ENCODE measurements at places on chromosomes 2 and 18.

DNA sequence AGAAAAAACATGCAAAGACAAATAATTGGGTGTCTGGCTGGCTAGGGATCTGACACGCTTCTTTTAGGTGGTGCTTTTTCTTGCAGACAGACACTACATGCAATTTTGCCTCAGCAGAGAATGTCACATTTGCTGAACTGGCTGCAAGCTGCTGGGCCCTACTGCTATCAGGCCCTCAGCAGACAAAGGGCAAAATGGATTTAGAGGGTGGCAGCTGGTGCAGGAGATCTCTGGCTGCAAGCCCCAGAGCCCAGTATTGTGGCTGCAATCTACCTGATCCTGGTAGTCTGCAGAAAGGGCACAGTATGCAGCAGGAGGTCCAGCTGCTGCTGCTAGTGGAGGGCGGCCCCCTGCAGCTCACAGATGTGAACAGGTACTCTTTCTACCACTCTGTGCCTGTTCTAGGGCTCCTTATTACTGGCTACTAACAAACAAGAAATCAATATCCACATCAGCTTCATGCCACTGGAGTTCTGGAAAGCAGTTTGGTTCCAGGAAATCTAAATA is 796.7 kb upstream of the CELF4 start:
- DNase-seq, result no peak

DNA sequence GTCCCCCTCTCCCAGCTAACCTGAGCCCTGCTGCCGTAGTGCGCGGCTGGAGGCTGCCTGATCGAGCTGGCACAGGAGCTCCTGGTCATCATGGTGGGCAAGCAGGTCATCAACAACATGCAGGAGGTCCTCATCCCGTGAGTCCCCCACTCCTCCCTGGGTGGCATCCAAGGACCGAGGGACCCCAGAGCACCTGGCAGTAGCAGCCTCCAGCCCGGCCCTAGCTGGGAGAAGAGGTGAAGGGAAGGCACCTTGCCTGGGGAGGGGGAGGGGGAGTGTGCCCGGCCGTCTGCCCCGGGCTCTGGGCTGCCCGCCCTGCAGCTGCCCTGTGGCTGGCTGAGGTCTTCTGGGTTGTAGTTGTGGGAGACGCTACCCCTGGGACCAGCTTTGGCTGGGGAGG is 26.3 kb downstream of the ANO7 start:
- no peak for DNase-seq

DNA sequence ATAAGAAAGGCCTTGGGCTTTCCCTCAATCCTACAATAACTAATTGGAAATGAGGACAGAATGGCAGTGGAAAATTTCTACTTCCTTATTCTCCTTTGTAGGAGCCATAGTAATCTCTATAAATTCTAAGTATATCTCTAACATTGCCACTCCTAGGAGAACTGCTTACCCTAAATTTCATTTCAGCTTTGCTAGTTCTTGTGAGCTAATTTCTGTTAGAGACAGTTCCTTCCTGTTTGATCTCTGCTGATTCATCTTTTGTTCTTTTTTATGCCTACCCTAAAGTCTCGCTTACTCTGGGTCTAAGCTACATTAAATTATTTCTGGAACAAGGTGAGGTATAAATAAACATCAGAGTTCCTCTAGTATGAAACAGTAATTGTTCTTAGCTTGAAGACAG is 25.7 kb downstream of the ABHD3 start:
- no peak for DNase-seq

DNA sequence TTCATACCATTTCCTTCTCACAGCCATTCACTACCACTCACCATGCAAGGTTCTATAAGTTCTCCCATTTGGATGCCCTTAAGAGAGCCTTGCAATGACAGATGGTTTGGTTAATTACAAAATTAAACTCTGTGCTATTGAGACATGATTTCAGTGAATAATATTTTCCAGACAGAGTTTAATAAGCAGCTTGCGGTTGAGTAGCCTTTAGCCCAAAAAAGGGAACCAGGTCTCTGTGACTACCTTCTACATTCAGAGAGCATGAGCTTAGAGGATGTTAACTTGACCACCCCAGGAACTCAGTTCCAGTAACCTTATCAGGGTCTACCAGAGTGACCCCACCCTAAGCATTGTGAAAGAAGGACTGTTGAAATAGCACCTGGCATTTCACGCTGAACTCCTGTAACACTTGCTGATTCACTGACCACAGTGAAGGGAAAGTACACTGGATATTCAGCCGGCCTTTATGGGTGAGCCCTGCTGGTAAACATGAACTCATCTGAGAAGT is 1173.1 kb upstream of the ZEB2 start:
- DNase-seq, result no peak

GRCh38 chr2:47014564-47015051 is 99.0 kb upstream of the MCFD2 start:
- DNase-seq, result no peak

DNA sequence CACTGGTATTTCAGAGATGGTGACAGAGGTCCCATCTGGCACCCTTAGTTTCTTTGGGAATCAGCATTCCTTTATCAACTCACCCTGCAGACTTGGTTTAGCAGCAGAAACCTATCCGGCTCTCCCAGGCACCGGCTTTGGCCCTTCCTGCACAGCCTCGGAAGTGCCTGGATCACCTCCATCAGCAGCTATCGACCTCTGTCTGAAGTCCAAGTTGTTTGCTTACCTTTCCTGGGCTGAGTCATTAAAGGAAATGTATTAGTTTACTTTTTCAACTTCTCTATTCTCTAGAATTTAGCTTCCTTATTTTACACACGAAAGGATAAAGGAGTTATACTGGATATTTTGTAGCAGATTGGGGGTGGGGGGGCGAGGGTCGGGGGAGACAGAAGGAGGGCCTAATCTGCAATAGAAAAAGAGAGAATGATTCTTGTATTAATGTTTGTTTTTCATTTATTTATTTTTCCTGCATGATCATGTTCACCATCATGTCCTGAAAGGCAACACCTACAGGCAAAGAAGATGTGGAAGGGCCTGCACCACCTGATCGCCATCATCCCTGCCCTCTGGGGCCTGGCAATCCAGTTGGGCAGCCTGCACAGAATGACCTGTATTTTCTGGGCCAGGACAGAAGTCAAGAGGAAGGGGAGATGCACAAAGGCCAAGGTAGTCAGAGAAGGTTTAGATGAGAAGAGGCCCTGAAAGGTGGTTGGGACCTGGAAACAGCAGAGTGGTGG is 22.1 kb upstream of the MAT2A start:
- no peak for DNase-seq

DNA sequence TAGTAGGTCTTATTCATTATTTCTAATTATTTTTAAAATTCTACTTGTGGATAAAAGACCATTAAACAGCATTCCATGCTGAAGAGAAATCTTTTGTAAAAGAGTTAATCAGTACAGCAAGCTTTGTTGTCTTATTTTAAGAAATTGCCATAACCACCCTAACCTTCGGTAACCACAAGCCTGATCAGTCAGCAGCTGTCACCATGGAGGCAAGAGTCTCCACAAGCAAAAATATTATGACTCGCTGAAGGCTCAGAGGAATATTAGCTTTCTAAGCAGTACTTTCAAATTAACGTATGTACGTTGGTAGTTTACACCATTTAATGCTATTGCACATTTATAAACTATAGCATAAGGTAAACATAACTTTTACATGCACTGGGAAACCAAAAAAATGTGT is 650.5 kb upstream of the LINC00305 start:
- DNase-seq, result no peak

DNA sequence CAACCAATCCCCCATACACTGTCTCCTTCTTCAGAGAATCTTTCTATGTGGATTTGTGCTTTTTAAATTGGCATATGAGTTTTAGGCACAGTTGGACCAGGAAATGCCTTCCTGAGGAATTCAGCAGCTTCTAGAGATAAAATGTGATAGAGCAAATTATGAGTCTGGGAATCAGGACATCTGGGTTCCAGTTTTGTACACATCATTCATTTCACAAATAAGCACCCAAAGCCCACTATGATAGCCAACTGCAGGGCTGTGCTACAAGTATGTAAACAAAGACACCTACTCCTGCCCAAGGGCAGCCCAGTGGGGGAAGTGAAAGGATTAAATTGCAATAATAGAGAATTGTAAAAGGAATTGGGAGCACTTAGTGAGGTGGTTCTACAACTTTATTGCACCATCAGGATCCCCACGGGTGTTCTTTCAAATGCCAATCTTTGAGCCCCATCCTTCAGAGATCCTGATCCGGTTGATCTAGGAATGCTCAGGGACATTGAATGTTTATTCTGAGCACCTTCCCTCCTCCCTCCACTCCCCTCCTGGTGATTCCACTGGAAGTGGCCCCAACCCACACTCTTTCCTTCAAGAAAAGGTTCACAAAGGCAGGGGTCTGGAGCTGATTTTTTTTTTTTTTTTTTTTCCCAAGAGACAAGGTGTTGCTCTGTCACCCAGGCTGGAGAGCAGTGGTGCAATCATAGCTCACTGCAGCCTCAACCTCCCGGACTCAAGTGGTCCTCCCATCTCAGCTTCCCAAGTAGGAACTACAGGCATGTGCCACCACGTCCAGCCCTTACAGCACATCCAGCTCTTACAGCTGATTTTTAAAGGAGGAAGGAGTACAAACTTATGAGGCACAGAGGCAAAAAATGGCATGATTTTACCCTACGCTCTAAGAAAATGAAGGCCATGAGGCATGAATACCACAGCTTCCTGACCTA is 11.1 kb upstream of the KCMF1 start:
- DNase-seq, result no peak

- no peak for DNase-seq
Measured at GRCh38 chr2:13638181-13638580, 921.4 kb downstream of the TRIB2 start.

DNA sequence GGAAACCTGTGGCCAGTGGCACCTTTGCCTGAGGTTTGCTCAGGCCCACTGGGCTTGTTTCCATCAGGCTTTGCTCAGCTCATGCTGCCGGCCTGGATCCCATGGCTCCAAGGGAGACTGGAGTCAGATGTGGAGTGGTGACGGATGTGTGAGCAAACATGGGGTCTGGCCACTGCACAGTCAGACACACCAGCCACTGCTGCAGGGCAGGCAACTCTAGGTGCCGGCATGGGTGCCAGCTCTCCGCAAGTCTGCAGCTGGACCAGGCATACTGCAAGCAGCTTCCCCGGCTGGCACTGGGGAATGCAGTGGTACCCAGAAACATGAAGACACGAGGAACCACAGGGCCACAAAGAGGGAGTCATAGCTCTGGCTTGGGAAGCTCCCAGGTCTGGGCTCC is 37.4 kb downstream of the TDRD15 start:
- DNase-seq, result no peak

- DNase-seq, result no peak
Measured at GRCh38 chr2:81942136-81942680, 1637.7 kb upstream of the LRRTM1 start.

DNA sequence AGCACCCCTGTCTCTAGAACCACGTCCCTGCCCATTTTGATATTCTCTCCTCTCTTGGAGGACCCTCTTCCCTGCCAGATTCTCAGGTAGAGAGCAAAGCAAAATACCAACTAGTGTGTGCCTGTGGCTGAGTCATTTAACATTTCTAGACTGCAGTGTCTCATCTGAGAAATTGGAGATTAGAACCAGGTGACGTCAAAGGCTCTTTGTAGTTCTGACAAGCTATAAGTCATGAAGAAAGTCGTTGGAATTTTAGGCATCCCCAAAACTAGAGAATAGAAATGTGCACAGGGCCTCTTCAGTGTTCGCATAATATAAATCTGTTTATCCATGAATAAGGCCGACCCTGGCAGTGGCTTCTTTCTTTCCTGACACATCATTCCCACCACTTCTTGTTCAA is 74.4 kb upstream of the TANC1 start:
- DNase-seq, result no peak

DNA sequence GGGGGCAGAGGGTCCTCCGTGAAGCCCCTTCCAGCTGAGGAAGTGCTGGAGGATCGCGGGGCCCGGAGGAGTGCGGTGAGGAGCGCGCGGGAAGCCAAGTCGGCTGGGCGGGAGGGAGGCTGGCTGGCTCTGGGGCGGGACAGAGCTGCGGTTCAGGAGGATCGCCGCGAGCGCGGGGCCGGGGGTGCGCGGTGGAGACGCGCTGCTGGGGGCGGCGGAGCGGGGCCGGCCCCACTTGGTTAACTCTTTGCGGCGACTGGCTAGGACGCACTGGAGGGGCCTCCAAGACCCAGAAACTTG is 464 bp downstream of the CYBRD1 start:
- peak; percentile 37 for DNase-seq

GRCh38 chr2:12720278-12720620 is 3.5 kb downstream of the TRIB2 start:
- DNase-seq, result no peak

GRCh38 chr2:215332872-215333595 is 21.2 kb downstream of the ATIC start:
- DNase-seq, result peak; percentile 34

- no peak for DNase-seq
Measured at GRCh38 chr18:47968006-47968676, 37.7 kb upstream of the SMAD2 start.

- no peak for DNase-seq
Measured at GRCh38 chr2:128520791-128521190, 202.1 kb upstream of the HS6ST1 start.

DNA sequence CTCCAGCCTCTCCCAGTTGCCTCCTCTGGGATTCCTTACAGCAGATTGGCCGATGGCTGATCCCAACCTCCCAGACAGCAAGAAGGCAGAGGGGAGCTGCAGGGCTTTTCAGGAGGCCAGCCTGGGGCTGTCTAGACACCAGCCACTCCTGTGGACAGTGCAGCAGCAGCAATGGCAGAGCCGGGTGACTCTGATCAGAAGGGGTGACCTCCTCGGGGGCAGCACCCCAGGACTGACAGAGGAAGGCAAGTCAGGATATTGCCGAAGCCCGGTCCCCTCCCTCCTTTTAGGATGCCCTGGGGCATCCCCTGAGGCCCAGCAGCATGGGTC is 84.5 kb downstream of the INHBB start:
- DNase-seq, result no peak

DNA sequence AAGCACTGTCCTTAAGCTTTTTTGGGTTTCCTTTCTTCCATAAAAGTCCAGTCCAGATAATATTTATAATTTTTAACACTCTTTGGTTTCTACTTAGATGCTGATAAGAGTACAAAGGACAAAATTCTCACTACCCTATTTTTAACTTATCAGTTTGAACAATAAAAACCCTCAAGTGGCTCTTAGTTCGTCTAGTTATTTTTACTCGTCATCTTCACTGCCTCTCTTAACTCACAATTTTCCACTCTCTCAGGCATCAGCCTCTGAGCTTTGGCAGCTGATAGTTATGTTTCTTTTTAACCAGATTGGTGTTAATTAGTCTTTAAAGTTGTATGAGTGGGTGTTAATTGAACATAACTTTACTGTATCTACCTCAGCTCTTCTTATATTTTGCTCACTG is 517.1 kb upstream of the SYT4 start:
- DNase-seq, result no peak

GRCh38 chr2:81940266-81940955 is 1635.9 kb upstream of the LRRTM1 start:
- DNase-seq, result peak; percentile 27

Data from renal pelvis (tissue), 12 donors.